ENCODE measurements at places on chromosomes 2 and 18.

- DNase-seq: no peak
Observed at GRCh38 chr2:215573496-215573895, 137.6 kb upstream of the FN1 start.

DNA sequence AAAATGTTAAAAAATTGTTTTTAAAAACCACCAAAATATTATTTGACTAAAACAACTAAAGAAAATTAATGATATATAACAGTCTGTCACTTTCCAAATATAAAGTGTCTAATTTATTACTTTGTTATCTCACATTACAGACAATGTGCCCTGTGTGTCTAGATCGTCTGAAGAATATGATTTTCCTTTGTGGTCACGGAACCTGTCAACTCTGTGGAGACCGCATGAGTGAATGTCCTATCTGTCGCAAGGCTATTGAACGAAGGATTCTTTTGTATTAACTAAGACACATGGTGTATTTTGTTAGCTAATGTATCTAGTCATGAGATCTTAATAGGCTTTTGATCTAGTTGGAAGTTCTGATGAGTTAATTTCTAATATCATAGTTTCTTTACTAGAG lies 123.8 kb downstream of the MIB1 start:
- DNase-seq: no peak

DNA sequence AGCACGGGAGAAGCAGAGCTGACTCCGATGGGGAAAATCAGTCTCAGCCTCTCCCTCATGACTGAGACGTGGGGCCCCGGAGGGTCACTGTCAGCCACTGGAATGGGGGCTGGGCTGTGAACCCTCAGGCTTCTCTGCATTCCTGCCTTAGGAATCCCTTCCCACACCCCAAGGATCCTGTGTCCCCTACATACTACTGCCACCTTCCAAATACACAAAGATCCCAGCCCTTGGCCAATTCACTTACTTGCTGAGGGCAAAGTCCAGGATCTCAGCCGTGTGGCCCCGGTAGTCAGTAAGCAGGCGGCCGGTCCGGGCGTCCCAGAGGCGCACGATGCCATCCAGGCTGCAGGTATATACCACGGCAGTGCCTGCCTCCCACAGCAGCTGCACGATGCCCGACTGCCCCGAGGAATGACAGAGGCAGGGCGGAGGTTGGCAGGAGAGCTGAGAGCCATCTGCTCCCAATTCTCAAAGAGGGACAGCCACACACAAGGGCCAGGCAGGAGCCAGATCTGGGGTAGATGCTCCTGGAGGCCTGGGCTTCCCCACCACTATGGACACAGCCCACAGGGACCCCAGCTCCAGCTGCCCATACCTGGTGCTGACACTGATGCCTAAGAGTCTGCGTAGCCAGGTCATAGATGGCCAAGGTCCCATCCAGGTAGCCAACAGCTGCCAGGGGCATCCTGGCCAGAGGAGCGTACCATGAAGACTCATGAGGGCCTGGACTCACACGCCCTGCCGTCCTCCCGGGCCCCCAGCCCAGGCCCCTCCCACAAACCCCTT lies 4.2 kb downstream of the GPBAR1 start:
- DNase-seq: no peak

DNA sequence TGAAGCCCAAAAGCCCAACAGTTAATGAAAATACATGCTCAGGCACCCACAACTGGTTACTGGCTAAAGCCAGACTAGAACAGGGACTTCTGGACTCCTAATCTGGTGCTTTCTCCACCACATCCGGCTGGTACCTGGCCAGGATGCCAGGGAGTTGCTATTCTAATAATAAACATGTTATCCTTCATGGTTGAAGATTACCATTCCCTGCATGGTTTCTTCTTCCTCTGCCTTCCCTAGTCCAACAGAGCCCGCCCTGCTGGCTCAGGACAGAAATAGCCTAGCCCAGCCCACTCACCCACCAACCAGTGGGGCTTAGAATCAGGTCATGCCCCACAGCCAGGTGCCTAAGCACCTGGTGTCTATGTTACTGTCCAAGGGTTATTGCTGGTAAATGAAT lies 184.2 kb downstream of the TMEM247 start:
- no peak for DNase-seq

DNA sequence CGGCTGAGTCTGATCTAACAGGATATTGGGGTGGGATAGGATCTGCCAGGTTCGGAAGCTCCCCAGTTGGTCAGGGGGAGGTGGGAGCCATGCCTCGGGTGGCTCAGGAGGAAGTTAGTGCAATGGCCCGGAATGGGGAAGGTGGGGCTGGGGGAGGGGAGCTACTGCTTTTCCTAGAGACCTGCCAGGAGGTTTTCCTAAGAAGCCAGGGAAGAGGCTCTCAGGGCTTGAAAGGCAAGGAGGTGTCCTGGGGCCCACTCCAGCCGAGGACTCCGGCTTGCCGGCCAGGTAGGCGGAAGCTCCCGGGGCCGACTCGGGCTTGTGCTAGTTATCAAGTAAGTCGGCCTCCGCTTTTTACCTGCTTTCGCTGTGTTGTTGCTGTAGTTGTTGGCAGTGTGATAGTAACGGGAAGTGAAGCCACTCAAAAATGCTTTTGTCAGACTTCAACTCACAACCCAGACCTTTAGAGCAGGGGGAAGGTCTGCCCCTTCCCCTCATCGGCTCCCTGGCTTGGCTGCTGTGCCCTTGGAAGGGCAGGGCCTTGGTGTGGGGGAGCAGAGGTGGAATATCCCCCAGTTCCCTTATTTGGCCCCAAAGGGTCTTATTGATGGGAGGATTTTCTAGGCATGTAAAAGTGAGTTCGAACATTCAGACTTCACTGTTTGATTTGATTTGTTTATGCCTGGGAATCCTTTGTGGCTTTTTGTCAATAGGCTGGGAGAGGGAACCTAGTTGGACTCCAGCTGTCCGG lies 5.4 kb downstream of the GDF7 start:
- DNase-seq: no peak

DNA sequence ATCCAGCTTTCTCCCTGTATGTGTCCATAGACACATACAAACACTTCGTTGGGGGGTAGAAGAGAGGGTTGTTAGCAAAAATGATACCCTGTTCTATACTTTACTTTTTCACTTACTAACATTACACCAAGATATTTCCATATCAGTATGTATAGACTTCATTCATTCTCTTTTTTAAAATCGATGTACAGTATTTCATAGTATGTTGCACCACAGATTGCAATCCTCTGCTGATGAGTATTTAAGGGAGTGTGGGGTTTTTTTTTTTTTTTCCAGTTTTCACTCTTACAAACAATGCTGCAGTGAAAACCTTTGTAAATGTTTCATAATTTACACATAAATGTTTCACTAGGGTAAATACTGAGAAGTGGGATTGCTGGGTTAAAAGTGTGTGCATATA lies 402.3 kb downstream of the LRATD1 start:
- DNase-seq: no peak

- DNase-seq: no peak
Observed at GRCh38 chr2:237199577-237199976, 113.9 kb downstream of the COPS8 start.

- no peak for DNase-seq
Observed at GRCh38 chr2:143700865-143701264, 571.6 kb downstream of the ARHGAP15 start.

- no peak for DNase-seq
Observed at GRCh38 chr2:74552914-74553811, 579 bp downstream of the LOXL3 start.

DNA sequence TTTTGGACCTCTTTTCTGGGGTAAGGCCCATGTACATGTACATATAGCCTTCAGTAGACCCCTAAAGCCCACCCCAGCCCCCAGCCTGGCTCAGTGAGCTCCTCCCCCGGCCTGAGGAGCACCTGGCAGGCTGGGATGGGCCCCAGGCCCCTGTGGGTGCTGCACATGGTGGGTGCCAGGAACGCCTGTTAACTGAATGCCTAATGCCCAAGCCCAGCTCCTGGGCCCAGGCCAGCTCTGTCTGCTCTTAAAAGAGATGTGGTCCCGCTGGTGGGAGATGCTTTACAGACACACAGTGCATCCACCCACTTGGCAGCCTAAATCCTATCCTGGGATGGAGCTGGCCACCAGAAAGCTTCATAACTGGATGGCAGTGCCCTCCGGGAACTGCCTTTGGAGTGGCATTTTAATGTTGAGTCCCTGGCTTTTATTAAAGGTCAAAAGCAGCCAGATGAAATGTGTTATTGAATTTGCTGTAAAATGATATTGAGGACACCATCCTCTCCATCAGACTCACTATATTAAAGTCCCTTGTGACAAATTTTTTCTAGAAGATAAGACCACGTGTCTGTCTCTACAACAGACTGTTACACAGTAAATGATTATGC lies 7.7 kb upstream of the OXER1 start:
- no peak for DNase-seq

- DNase-seq: no peak
Observed at GRCh38 chr2:59956981-59957380, 596.5 kb downstream of the BCL11A start.

DNA sequence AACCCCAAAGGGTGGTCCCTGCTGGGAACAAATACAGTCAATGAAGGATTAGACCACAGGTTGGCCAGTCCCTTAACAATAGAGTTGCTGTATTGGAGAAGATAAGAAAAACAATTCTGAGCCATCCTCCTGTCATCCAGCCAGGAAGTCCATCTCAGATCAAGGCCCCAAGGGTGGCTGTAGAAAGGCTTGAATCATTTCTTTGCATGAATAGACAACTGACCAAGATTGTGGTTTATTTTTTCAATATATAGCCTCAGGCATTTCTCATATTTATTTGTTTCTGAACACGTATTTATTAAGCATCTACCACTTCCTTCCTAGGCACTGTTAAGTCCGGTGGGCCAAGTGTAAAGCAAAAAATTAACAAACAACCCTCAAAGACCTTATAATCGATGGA lies 274.4 kb upstream of the SLC14A2 start:
- DNase-seq: no peak

- DNase-seq: no peak
Observed at GRCh38 chr2:126399001-126399400, 257.0 kb upstream of the GYPC start.

DNA sequence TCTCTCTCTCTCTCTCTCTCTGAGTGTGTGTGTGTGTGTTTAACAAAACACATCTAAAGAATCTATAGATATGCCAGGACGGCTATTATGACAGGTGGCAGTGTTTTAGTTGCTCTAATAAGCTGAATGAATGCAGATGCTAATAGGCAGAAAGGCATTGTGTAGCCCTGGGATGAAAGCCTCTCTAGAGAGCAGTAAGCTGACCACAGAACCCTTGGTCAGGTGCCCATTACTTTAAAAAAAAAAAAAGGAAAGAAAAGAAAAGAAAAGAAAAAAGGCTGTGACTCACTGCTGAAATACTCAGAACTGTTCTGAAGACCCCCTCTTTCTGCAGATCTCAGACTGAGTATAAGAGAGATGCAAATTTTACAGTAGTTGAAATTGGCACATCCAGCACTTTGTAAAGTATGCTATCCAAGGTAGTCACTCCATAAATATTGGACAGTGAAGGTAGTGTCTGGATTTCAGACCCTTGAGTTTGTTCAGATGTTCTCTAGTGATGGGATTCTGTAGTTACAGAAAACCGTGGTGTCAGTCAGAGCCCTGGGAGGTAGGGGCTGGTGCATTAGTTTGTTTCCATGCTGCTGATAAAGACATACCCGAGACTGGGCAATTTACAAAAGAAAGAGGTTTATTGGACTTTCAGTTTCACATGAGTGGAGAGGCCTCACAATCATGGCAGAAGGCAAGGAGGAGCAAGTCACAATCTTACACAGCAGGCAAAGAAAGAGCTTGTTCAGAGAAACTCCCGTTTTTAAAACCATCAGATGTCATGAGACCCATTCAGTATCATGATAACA lies 30.9 kb downstream of the OSBPL6 start:
- peak; percentile 33 for DNase-seq

GRCh38 chr18:72867746-72868584 lies at the start of gene NETO1:
NETO1 (minus strand) TSS chr18:72867987; CDS start chr18:72867291, 696 bp downstream.
- peak; percentile 10 for DNase-seq

DNA sequence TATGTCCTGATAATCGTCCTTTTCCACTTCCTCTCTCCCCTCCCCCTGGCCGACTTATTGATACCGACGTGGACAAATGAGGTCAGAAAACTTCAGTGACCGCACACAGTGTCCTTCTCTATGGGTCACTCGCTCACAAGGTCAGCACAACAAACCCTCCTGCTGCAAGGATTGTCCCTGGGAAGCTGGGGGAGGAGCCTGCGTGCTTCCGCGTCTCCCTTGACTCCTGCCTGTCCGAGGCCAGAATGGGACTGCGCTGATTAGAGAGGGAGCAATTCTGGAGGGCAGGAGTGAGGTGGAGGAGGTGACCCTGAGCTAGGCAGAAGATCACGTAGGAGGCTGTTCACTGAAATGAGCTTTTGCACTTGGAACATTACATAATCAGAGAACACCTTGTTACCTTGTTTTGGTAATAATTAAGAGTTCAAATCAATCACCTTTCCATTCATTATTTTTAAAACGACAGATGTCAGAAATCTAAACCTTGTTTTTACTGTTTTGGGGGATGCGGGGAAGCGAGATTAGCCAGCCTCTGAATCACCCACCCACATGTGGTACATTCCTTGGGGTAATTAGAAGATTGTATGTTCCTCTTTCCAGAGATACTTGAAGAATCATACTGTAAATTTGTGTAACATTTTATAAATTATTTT lies 70.6 kb downstream of the CTAGE1 start:
- DNase-seq: peak; percentile 78

- DNase-seq: no peak
Observed at GRCh38 chr2:233209117-233209532, 42.3 kb upstream of the ATG16L1 start.

- DNase-seq: no peak
Observed at GRCh38 chr2:36606925-36607324, 9.0 kb upstream of the FEZ2 start.

- DNase-seq: no peak
Observed at GRCh38 chr2:192854031-192854430, 659.3 kb upstream of the TMEFF2 start.

- peak; percentile 93 for DNase-seq
Observed at GRCh38 chr2:15169326-15170069, 391.6 kb downstream of the NBAS start.

GRCh38 chr2:205370726-205371125 lies 311.6 kb upstream of the NRP2 start:
- DNase-seq: no peak

DNA sequence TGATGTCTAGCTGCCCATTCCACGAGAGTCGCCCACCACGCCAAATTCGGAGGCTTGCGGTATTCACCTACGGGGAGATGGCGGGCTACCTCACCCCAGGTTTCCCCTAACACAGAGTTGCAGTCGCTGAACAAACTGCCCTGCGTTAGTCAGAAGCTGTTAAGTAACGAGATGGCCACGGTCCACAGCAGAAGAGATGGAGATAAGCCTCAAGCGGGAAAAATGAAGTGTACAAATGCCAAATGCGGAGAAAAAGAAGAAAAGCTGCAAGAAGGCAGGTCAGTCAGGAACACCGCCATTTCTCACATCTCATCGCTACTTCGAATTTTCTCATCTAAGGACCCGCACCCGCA lies 425 bp downstream of the ASB3 start:
- DNase-seq: peak; percentile 68
